ENCODE measurements at places on chromosomes 6 and 20.

DNA sequence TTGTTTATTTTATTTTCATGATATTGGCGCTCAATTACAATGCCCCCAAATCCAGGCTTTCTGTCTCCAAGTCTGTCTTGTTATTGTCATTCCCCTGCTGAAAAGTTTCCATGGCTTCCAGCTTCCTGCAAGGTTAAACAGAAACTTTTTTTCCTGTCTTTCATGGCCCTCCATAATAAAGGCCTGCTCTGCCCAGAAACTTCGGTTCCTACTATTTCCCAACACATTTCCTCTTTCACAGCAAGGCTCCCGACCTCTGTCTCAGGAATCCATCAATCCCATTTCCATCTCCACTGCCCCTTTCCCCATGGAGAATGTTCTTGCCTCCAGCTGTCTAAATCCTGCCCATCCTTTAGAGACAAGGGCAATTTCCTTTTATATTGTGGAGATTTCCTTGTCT is 365.2 kb upstream of the JARID2 start:
- no peak for DNase-seq

GRCh38 chr6:163179721-163180120 is 234.8 kb upstream of the QKI start:
- no peak for DNase-seq

GRCh38 chr6:71420095-71420692 is 131.6 kb downstream of the OGFRL1 start:
- DNase-seq, result no peak

DNA sequence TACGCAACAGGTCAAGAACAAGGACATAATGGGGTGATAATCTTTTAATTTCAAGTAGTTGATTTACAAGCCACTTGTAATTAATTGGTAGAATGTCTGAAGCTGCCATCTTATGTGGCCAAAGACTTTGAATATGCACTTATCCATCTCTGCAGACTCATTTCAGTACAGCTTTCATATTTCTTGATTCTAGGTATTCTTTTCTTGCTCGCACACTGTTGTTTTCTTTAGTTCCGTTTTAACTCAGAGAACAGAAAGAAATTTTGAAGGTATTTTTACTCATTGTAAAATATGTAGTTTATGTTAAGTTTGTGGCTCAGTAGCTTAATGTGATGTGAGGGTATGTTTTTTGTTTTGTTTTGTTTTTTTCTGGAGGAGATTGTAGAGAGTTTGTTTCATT is 73.9 kb downstream of the UBR2 start:
- DNase-seq, result no peak

GRCh38 chr20:35742741-35743523 is 872 bp upstream of the RBM39 start:
- DNase-seq, result no peak

DNA sequence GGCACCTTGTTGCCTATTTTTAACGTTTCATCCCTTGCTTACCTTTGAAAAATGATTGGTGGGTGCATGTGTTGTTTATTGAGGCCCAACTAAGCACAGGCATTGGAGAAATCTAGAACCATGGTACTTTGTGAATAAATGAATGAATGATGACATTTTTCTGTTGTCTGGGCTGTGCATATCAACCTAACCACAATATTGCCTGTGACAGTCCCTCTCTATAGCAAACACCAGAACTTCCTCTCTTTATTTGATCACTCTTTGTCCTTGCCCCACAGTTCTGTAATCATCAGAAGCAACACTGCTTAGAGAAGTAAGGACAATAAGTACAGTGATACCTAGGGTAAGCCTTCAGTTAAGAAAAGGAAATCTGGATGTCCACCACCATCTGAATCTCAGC is 75.1 kb downstream of the TBC1D7 start:
- no peak for DNase-seq

- no peak for DNase-seq
These were observed 190.7 kb upstream of the FBXL4 start for GRCh38 chr6:99138445-99138844.

GRCh38 chr20:4151991-4152695 is 136.8 kb upstream of the RNF24 start:
- no peak for DNase-seq

DNA sequence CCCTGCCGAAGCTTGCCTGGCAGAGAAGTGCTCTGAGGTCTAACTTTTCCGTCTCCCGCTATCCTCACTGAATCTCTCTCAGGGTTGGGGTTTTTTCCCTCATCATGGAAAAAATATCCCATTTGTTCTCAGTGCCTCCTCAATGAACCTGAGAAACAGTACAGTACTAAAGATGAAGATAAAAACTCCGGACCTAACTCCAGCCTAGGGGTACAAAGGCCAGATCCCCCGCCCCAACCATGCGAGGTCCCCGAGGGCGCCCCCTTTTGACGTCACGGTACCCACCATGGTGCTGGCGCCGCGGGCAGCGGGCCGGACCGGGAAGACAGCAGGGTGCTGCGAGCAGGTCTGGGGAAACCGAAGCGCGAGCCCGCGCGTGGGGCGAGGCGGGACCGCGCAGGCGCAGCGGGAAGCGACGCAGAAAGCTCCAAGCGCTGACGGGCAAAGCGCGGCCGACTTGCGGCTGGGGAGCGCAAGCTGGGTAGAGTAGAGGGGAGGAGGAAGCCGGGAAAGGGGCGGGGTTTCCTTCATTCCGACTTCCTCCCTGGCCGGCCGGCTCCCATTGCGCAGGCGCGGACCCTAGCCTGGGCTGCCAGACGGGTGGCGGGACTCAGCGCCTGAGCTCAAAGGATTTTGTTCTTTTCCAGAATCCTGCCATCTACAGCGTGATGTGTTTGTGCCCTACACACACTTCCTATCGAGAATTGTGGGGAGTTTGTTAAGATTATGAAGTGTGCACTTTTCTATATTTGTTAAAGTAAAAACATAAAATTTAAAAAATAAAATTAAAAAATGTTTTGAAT is at the start of gene LSM2:
Gene LSM2, minus strand, starts transcription at position 497 of the 803 bp plus-strand sequence. Its CDS starts 209 bp downstream, at position 288.
- peak; percentile 98 for DNase-seq

GRCh38 chr6:120774275-120774674 is 560.0 kb downstream of the TBC1D32 start:
- no peak for DNase-seq

GRCh38 chr6:108654465-108655106 is 93.9 kb downstream of the FOXO3 start:
- DNase-seq, result no peak

GRCh38 chr6:36605143-36605542 is 11.0 kb downstream of the SRSF3 start:
- DNase-seq, result no peak

GRCh38 chr20:55656231-55656775 is 349.0 kb downstream of the CBLN4 start:
- DNase-seq, result no peak

DNA sequence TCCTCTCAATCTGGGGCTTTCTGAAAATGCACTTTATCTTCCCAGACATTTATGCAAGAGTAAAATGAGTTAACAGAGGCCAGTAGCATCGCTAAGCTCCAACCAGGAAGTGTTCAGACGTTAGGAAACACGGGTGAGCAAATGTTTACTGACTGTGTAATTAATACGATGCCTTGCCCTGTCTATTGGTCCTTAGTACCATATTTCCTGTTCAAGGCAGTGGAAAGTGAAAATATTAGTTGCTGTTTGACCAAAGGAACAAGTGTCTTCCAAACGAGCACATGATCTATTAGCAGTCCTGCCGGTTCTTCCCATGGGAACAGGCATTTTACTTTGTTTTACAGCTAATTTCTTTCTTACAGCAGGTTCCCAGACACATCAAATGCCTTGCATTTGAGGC is 311.1 kb upstream of the JAG1 start:
- no peak for DNase-seq

- no peak for DNase-seq
These were observed 37.1 kb downstream of the PHF3 start for GRCh38 chr6:63672582-63673129.

- no peak for DNase-seq
These were observed 12.4 kb downstream of the LY86 start for GRCh38 chr6:6600875-6601274.

DNA sequence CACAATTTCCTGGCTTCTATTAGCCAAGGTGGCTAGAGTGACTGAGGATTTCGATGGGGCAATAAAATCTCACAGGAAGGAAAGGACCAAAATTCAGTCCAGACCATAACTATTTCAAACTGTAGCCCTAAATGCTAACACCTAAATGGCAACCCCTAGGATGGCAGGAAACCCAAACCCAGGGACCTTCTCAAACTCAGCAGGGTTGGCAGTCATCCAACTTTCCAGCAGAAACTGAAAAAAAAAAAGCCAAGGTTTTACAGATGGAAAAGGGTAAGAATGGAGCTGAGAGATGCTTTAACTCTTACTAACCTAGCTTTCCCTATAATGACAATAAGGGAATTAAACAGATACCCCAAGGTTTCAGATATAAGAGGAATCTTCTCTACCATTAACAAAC is 10.5 kb downstream of the IBTK start:
- DNase-seq, result no peak

Measured in right atrium auricular region (tissue), 2 donors.